CD4-positive, alpha-beta T cell treated with Interleukin-6 at 100 ng/mL for 8 hours (primary cell): ENCODE measurements at places on chromosomes 1 and 21.

- no peak for DNase-seq
These were observed 116.5 kb upstream of the IRF2BP2 start for GRCh38 chr1:234726359-234726943.

DNA sequence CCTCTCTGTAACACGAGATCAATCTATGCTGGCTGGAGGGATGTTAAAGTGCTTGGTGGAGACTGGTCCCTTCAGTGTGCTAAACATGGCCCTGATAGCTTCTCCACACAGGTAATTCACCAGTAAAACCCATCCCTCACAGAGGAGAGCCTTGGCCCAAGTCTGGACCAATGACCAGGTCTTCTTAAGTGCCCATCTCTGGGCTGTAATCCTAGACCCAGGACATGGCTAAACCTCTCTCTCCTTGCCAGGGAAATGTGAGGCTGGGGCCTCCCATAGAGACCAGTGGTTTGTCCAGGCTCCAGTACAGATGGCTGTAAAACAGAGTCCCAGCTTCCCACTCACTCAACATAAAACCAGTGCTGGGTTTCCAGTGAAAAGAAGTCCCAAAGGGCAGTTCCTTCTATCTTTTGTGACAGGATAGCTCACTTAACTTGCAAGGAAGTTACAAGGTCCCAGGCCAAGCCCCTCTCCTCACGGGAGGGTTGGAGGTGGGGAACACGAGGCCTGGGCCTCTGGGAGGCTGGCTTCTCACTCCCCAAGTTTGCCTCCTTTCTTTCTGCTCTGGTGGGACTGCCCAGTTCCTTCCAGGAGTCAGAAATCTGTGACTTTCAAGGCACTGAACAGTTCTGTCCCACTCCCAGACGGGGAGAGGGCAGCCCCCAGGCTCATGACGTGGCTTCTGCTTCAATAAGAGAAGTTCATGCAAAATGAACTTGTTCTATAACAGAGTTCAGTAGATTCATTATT lies 2.2 kb upstream of the KIF17 start:
- DNase-seq = no peak

- DNase-seq = peak; percentile 46
These were observed at the start of gene FMO5 for GRCh38 chr1:147225193-147225730. TSS of gene FMO5 (minus strand) at chr1:147225339. CDS start at chr1:147225029, 310 bp downstream.

GRCh38 chr1:18324246-18324645 lies 156.5 kb upstream of the KLHDC7A start:
- no peak for DNase-seq

- peak; percentile 11 for DNase-seq
These were observed 3.0 kb downstream of the GPN2 start for GRCh38 chr1:26887125-26887524.

DNA sequence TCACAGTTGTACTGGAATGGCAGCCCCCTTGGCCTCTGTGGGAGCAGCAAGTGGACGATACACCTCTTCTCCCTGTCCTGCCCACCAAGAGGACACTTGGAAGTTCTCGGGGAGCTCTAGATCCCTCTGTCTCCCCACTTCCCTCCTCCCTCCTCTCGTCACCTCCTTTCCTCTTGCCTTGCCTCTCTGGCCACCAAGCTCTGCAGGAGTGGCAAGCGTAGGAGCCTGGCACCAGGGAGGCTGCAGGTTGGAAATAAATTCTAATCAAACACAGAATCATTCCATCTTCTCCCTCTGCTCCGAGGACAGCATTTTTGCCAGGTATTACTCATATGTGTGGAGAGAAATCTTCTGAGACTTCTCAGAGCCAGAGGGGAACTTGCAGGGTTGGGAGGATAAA lies 20.8 kb downstream of the CAMK2N1 start:
- no peak for DNase-seq

DNA sequence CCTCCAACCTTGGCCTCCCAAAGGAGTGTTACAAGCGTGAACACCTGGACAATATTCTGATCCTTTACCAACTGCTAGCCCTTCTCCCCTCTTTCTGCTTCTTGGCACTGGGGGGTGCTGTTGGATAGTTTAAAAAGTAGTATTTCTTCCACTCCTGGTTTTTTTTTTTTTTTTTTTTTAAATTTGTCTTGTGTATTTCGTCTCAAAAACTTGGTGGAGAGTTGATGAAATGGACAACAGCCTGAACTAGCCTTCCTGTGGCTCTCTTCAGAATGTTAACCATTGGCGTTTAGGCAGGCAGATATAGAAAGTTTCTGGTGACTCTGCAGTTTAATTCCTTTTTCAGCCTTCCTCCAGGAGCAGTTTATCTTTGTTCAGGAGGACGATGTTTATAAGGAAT lies 69.7 kb upstream of the USP24 start:
- no peak for DNase-seq

- DNase-seq = no peak
These were observed 510.3 kb downstream of the SMYD3 start for GRCh38 chr1:245996811-245997210.

DNA sequence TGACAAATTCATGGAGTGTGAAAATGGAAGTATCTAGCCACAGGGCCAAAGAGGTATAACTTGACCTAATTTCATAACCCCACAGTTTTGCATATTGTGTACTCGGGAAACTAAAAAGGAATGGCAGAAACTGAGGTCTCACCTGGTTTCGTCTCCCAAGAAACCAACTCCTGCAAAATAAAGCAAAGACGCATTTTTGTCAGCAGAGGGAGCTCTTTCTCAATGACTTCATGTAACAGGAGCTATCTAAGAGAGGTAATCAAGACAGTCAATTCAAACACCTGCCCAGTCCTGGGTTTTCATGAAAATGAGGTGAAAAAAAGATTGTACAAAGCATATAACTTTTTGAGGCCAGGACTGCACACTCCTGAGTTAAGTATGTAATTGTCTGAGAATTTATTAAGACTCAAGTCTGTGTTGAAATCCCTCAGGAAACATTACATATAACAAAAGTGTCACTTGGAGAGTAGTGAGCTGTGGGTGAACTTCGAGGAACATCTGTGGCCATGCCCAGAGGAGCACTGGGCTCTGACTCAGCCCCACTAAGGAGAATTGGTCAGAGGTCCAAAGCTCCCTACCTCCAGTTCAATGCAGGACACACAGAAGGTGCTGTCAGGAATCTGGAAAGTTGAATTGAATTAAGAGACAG lies 17.6 kb downstream of the FCRL4 start:
- DNase-seq = peak; percentile 40

GRCh38 chr21:31340942-31341487 lies 3.0 kb downstream of the TIAM1 start:
- DNase-seq = no peak

DNA sequence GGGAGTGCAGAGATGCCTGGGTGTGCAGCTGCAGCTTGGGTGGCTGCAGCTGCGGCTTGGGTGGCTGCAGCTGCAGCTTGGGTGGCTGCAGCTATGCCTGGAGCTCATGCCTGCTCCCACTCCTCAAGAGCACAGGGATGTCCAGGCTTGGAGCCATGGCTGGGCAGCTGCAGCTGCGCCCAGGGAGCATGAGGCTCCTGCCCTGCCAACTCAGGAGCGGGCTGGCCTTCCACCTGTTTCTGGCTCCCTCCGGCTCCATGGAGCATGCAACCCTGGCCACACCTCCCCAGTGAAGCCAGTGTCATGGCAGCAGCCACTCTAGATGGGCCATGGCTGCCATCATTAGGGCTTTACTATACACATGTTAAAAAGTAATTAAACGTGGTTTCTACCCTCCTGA lies 21.1 kb downstream of the GBP1 start:
- no peak for DNase-seq

DNA sequence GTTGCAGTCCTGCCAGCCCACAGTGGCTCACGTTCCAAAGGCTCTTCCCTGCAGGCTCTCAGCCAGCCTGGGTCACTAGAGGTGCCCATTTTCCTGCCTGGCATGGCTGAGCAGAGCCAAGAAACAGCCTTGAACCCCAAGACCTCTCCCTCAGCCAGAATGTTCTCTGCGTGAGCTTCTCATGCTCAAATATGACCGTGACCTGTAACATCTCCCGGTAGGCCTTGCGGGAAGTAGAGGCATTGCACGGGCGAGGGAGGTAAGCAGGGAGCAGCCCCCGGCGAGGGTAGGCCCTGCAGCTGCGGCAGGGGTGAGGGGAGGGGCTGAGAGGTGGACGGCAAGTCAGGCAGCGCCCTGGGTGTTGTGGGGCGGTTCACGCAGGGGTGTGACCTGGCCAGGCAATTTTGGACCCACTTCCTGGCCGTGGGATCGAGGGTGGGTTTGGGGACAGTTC lies 20.0 kb downstream of the RRP1 start:
- no peak for DNase-seq
